Adipocyte (in vitro differentiated cells): ENCODE measurements at places on chromosomes 6 and 20.

GRCh38 chr6:167839755-167840154 lies 13.0 kb downstream of the AFDN start:
- no peak for DNase-seq

GRCh38 chr6:38806271-38806670 lies 91.2 kb downstream of the DNAH8 start:
- no peak for DNase-seq

DNA sequence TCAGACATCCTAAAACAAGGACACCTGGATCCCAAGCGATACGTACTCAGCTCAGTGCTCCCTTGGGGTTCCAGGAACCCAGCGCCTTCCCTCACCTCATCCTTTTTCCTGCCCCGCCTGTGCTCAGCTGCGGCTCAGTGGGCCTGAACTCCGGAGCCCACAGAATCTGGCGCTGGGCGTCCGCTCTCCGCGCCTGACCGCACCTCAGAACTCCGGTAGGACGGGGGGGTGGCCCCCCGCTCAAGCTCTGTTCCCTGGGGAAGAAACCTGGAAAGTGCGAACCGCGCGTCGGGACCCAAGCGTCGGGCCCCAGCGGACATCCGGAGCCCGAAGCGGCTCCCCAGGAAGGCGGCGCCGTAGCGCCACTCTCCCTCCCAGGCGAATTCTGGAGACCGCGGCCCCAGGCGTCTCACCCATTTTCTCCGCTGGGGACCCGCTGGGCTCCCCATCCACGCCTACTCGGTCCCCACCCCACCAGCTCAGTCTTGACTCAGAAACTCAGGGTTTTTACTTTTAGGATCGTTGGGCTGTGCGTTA lies 336 bp upstream of the LY6G5C start:
- peak; percentile 80 for DNase-seq

GRCh38 chr6:84998223-84998622 lies 233.8 kb upstream of the TBX18 start:
- DNase-seq, result no peak

DNA sequence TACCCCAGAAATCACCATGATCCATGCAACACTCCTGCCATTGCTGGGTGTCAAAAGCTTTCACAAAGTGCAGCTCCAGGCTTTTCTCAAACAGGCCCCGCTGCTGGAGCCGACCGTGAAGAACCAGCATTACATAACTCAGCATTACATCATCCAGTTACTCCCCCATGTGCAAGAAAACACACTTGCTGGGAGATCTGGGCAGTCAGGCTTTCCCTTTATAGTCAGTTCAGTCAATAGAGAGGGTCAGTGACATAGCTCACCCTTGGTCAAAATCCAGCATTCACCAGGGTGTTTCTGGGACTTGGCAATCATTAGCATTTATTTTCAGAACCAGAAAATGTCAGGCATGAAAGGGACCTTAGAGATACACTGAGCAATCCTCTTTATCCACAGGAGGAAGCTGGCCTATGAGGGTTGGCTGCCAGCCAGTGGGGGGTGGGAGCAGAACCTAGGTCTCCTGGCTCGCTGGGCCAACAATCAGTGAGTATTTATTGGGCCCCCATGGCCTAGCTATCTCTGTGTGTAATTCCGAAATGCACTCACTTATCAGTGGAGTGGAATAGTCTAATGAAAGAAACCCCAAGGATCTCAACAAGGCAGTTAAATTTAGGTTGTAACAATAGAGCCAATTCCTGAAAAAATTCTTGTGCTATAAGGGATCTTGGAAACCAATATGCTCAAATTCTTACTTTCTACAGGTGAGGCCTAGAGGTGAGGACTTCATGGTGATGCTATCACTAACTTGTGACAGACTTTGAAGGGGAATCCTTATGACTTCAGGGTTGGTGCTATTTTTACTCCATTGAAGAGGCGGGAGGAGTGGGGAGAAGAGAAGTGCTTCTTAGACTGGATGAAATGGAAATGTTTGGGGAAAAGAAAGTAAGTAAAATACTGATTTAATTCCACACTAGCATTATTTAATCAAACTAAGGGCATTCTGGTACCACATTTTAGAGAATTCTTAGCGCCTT lies 54.6 kb downstream of the LYRM4 start:
- no peak for DNase-seq

- DNase-seq, result no peak
Observed at GRCh38 chr6:152343735-152344360, 293.3 kb downstream of the SYNE1 start.

DNA sequence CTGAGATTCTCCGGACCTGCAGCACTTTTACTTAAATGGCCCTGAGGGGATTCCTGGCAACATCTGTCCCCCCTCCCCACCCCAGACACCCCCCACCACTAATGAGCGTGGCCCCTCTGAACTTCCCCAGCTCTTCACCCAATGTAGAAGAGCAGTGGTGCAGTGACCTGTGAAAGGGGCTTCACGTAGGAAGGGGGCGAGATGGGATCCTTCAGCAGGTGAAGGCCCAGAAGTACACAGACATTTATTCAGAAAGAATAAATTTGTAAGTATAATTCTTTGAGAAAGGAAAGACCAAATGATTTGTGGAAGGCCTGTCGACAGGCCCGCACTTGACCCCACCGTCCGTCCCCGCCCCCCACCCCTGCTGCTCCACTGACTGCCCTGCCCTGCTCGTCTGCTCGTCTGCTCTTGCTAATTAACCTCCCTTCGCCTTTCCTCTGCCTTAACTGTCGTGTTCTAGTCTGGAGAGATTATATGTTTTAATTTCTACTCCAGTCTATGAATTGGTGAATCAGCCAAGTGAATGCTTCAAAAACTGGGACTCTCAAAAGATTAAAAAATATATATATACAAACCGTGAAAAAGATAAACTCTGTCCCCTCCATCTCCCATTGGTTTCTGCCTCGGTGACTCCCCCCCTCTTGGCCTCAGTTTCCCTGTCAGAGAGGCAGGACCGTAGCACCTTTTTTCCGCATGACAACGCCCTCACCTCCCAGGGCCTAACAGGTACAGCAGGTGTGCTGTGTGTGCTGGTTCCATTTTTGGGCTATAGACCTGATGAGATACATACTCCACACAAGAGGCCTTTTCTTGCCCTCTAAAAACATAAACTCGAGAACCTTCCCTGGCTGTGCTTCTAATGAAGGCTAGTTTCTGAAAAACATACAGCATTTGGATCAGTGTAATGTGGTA lies 49.2 kb downstream of the GNAS start:
- DNase-seq, result no peak

GRCh38 chr6:105051941-105052471 lies 95.1 kb downstream of the LIN28B start:
- DNase-seq, result peak; percentile 21

DNA sequence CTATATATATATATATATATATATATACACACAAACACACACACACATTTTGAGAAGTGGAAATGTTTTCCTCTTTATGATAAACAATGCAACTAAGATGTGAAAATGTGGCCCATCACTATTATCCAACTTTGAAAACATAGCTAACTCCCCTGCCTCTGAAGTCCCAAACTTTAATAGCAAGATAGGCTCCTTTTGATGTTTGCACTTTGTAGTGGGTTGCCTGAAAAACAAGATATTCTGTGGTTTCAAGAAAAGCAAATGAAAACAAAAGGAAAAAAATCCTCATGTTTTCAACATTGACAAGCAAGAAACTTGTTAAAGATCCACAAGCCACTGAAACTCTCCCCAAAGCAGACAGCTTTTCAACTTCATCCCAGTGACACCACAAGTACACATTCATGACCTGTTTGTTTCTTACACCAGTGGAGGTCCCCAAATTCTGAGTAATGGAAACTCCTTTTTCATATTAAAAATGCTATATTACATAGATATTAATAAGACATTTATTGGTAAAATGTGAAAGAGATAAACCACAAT lies 90.0 kb downstream of the IPCEF1 start:
- DNase-seq, result no peak

- no peak for DNase-seq
Observed at GRCh38 chr6:167766986-167767714, 59.6 kb upstream of the AFDN start.

GRCh38 chr6:38420207-38420606 lies 219.5 kb downstream of the BTBD9 start:
- DNase-seq, result no peak

DNA sequence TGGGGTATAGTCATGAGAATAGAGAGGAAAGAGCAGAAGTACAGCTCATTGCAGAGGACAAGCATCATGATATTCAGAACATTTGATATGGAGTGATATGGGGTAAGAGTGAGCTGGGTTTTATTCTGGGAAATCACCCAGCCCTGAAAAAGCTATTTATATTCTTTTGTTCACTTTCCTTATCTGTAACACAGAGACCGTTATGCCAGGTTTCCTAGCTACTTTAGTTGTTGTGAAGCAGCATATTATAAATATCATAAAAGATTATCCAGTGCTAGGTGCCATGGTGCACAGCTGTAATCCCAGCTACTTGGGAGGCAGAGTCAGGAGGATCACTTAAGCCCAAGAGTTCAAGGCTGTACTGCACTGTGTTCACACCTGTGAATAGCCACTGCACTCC lies 9.8 kb upstream of the DEFB129 start:
- no peak for DNase-seq

- no peak for DNase-seq
Observed at GRCh38 chr6:45441851-45442453, 64.2 kb upstream of the SUPT3H start.

DNA sequence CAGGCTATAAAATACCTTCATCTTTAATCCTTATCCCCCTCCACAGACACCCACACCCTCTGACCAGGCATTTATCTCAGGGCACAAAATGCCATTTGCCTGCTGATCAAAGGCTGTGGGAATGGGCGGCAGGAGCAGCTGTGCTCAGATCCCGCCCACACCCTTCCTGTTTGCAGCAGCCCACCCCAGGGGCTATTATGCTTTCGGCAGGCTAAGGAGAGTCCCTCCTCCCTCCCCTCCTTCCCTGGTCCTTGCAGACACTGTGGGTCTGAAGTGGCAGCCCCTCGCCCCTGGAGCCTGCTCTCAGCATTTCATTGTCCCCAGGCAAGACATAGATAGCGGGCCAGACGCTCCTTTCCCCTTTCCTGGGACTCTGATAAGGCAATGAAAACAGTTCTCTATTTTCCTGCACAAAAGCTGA lies 220.8 kb upstream of the HEY2 start:
- DNase-seq, result no peak

- no peak for DNase-seq
Observed at GRCh38 chr6:13985663-13986325, 61.0 kb downstream of the RNF182 start.

DNA sequence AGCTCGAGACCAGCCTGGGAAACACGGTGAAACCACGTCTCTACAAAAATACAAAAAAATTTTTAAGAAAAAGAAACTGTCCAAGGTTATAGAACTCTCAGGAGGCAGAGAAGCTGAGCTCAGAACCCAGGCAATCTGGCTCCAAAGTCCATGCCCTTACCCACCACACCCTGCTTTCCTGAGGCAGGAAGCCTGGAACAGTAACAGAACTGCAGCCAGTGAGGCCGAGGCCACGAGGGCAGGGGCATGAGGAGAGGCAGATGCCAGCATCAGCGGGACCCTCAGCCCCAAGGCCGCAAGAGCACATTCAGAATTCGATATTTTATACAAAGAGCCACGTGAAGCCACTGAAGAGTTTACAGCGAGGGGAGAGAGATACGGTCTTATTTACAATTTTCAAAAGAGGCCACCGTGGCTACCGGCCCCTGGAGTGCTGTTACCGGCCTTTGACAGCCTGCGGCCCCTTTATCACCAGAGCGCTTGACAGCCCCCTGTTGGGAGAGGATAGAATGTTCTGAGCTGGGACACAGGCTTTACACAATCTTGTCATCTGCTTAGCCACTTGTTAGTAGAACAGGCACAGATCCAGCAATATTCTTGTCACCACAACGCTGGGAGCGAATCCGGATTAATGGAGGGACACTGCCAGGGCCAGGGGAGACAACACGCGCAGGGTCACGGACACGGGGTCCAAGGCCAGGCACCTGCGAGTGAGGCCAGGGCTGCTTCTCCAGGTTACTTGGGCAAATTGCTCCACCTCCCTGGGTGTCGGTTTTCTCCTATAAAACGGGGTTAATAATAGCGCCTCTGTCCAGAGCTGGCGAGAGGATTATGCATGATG lies 5.6 kb downstream of the SPATA2 start:
- DNase-seq, result no peak

- DNase-seq, result peak; percentile 71
Observed at GRCh38 chr6:73858376-73858775, 162.4 kb downstream of the CD109 start.
